Activated CD4-positive, alpha-beta T cell treated with anti-CD3 and anti-CD28 coated beads, Interleukin-2, amount 10 ng/mL, durations not matched to agents 7 days and 5 days (primary cell): ENCODE measurements at places on chromosomes 2 and 18.

- DNase-seq: no peak
These were observed 156.6 kb upstream of the NOSTRIN start for GRCh38 chr2:168645696-168646338.

DNA sequence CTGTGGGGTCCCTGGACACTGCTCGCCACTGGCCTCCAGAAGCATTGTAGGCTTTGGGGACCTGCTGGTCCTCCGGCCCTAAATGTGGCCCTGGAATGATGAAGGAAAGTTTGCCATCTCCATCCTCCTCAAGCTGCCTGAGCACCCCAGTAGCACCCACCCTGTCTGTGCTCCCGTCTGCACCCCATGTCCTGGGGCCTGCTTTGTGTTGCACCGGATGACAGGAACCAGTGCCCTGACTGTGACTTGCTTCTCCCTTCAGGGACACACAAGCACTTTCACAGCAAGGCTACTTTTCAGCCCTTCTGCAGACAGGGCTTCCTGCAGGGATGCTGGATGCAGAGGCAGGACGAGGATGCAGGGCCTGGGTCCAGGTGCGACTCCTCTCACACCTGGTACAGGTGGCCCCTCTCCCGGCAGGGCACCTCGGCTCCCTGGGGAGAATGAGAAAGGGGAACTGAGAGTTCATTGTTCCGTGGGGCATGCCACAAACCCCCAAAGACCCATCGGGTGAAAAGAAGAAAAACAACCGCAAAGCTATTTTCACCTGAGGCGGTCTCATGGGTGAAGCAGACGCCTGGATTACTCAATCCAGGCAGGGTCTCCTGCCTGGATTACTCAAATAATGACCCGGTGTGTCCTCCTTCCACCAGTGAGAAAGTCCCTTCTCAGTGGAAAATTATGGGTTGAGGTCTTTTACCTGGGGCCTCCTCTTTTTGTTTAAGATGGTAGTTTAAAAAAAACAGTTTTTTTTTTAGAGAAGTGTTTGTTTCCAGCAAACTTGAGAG is 74.9 kb downstream of the LONRF2 start:
- no peak for DNase-seq

DNA sequence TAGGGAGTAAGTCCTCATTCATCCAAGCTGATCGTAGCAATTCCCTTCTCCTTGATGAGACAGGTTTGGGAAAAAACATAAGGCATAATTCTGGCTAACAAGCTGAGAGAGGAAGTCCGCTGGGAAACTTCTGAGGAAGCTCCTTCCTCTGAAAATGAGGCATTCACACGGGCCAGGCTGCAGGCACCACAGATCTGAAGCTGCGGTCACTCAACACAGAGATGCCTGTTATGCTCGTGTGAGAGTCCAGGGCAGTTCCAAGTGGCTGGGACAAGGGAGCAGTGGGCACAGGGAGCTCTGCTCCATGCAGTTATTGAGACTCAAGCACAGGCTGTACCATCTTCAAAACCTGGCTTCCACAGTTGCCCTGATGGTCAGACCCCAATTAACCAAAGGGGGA is 200.9 kb upstream of the ID2 start:
- DNase-seq: no peak

GRCh38 chr2:233033672-233034071 is 1.2 kb downstream of the NEU2 start:
- DNase-seq: no peak

DNA sequence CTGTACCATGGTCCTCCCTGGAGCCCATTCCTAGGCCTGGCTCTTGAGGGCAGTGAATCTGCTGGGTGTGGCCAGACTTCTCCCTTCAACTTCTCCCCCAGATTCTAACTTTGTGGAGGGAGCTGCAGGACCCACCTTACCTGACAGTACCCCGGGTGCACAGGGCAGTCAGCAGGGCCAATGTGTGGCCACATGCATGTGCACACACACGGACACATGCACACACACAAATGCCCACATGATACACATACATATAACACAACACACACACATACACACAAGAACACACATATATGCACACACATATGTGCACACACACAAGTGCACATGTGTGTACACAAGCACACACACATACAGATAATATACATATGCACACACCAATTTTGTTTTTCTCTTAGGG is 300.0 kb upstream of the HS6ST1 start:
- no peak for DNase-seq

DNA sequence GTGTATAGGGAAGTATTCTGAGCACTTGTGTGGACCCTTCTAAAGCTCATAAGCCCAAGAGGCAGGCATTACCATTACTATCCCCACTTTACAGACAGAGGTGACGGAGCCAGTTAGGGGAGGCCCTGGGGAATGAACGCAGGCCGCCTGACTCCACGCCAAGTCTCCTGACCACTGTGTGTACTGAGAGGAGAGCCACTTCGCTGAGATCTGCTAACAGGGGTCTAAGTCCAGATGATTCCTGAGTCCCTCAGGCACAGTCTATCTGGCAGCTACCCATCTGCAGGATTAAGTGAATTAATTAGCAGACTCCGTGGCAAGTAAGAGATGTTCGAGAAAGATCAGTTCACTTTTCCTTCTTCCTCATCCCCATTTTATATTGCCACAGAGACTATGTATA is 13.7 kb downstream of the CYB5A start:
- no peak for DNase-seq
